ENCODE measurements at places on chromosomes 3 and 15.

DNA sequence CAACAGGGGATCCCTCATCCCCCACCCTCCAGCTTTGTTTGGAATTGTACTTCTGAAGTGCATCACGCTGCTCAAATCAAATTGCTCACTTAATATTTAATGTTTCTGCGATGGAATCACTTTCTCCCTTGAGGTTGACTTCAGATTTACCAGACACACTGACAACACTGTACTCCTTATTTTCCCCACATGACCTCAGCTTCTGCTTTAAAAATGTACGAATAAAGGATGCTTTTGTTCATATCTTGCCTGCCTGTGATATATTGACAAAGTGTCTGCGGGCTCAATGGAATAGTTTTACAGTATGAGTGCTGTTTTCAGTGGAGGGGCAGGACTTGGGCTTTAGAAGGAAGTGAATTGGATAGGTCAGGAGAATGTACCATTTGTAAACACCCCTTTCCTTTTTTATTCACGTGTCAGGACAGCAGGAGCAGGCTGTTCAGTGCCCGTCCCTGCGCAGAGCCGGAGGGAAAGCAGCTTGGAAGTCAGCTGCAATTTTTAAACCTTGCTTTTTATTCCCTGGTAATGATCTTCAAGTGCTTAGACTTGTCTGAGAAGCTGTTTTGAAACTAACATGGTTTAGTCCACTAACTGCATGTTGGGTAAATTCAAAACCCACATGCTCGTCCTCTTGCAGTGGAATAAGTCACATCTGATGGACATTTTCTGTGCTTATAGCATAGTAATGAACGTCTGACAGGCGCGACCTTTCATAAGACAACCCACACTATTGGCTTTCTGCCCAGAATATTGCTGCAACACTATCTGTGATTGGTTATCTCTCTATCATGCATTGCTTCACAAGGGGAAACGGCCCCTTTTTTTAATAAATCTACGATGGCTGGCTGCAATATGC lies 29.9 kb downstream of the MBNL1 start:
- peak; percentile 99 for DNase-seq

- peak; percentile 32 for DNase-seq
Measured at GRCh38 chr3:24315971-24316370, 178.7 kb downstream of the THRB start.

GRCh38 chr15:69272139-69272538 lies 26.6 kb upstream of the PAQR5 start:
- peak; percentile 62 for DNase-seq

DNA sequence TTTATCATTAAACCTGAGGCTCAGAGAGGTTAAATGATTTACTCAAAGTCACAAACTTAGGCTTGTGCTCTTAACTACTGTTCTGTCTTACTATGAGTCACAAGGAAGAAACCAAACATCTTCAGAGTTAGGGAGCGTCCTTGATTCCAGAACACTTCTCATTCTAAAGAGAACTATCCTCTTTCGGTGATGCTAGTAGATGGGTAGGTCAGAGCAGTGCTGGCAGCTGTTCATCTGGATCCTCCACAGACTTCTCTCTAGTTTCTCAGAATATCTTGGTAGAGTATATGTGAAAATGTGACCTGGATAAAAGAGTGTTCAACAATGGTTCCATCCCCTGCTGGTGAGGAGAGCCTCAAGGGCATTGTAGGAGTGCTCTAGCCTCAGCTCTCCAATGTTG lies 3.3 kb downstream of the ARL6IP5 start:
- DNase-seq: peak; percentile 69

DNA sequence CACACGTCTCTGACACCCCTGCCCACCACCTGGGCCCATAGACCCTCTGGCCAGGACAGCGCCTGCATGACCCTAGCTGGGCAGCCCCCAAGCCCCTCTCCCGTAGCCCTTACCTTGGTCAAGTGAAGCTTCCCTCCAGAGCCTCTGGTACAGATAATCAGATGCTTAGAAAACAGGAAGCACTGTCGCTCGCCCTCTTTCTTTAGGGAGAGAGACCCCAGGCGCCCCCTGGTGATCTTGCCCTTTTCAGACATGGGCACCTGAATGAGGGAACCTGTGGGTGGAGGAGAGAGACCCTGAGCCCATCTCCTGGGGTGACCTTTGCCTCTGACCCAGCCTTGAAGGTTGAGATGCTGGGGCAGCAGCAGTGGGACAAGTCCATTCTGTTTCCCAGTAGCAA lies 65.4 kb downstream of the RASGRF1 start:
- no peak for DNase-seq

- DNase-seq: no peak
Measured at GRCh38 chr3:128992926-128993460, 883 bp downstream of the CFAP92 start.

- DNase-seq: no peak
Measured at GRCh38 chr3:31895471-31895870, 85.6 kb downstream of the OSBPL10 start.

- no peak for DNase-seq
Measured at GRCh38 chr3:10010421-10010877, 15.8 kb upstream of the FANCD2 start.

GRCh38 chr3:10332481-10333348 lies 11.8 kb upstream of the SEC13 start:
- DNase-seq: no peak

- DNase-seq: peak; percentile 97
Measured at GRCh38 chr3:190252080-190252479, 70.2 kb downstream of the CLDN1 start.

GRCh38 chr15:39690881-39691634 lies 91.6 kb downstream of the FSIP1 start:
- DNase-seq: no peak

Data from choroid plexus epithelial cell (primary cell).